ENCODE measurements at places on chromosomes 5 and 9.

DNA sequence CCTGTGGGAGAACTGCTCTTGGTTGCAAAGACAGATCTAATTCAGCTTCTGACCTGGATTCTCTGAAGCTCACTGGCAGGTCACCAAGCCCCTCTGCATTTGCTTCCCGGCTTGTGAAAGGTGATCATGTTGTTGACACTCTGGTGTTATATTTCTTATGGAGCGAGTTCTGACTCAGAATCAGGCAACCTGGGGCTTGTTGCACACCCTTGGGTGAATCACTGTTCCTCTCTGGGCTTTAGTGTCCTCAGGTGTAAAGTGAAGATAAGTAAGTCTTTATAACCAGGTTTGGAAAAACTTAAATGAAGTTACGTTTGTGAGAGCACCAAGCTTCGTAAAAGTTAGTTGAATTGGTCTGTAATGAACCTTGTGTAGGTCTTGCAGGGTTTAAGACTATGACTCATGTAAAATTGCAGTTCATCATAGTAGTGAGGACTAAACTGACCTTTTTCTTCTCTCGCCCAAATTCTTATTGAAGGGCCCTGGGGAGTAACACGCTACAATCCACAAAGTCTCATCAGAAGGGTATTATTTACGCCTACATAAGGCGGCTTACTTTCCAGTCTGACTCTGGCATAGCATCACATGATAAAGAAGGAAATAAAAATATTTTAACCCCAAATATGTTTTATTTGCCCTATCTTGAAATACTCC lies 218.6 kb downstream of the TMEM38B start:
- DNase-seq, result no peak

GRCh38 chr9:96129747-96130146 lies 172.2 kb downstream of the HSD17B3 start:
- no peak for DNase-seq

- DNase-seq, result no peak
Measured at GRCh38 chr5:159402856-159403255, 72.6 kb upstream of the IL12B start.

GRCh38 chr9:9108641-9109040 lies 1309.1 kb upstream of the DMAC1 start:
- DNase-seq, result no peak

DNA sequence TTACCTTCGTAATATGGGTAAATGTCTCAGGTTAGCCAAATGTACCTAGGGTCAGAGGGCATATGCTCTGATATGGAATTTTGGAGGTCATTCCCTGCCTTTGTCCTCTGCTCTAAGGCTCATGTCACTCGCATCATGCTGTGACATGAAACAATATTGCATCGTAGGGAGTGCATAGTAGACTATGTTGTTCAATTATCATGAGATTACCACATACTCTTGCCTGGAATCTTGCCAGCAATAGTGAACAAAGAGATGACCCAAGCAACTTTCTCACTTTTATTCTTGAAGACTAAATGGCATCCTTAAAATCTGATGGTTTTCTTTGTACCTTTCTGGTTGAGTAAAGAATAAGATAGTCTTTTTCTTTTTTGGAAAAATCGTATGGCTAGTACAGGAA lies 27.6 kb downstream of the ZNF462 start:
- DNase-seq, result no peak

- DNase-seq, result no peak
Measured at GRCh38 chr9:20320921-20321320, 301.4 kb downstream of the MLLT3 start.

- DNase-seq, result no peak
Measured at GRCh38 chr5:76755779-76756637, 40.1 kb downstream of the F2R start.

DNA sequence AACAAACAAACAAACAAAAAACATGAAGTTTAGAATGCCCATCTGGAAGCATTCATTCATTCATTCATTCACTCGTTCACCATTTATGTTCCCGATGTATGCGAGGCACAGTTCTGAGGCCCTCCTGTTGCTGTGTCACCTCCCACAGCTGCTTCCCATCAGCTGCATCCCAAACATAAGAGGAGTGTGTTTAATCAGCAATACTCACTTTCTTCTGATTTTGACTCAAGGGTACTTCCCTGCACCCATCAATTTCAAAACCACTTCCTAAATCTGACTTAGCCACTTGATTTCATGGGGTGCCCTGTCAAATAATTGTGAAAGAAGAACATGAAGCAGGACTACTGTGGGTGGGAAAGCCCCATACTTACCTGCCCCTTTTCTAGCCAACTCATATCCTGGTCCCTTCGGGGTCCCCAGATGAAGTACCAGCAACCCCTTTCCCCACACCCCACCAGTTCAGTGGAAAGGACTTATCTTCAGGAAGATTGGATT lies 128.0 kb upstream of the IL12B start:
- no peak for DNase-seq

DNA sequence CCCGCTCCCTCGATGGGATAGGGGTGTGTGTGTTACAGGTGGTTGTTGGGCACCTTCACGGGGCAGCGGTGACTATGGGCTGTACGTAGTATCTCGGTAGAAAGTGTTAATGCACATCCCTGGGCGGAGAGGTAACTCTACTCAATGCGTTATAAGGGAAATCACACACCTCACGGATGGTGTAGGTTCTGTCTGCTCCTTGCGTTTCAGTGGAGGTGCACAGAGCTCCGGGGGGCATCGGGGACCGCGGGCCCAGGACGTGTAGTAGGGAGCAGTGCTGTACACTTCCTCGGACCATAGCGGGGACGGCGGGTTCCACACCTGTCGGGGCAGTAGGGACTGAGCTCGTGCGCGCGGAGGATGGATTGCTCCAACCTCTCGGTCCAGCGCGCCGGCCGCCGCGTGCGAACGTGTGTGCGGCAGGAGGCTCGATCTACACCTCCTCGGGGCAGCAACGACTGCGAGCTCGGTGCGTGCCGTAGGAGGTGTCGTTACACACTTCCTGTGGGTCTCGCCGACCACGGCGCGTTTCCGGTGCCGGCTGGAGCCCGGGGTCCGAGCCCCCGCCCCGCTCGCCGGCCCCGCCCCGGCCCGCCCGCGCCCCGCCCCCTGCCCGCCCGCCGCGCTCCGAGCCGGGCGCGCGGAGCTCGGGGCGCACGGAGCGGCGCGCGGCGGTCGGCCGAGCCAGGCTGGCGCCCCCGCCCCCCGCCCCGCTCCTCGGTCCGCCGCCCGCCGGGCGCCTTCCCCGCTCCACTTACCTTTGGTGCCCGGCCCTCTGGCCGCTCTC lies at the start of gene KIAA1958:
TSS of gene KIAA1958 (plus strand) at position 607 of the 787 bp plus-strand sequence. CDS start 87,254 bp downstream, outside the sequence.
- peak; percentile 53 for DNase-seq

- DNase-seq, result no peak
Measured at GRCh38 chr5:157267761-157268480, 2.0 kb downstream of the CYFIP2 start.

GRCh38 chr9:106449336-106449927 lies 413.5 kb upstream of the ZNF462 start:
- no peak for DNase-seq

- no peak for DNase-seq
Measured at GRCh38 chr5:14229734-14230133, 86.6 kb downstream of the TRIO start.

- DNase-seq, result no peak
Measured at GRCh38 chr5:83654427-83654994, 66.1 kb downstream of the HAPLN1 start.

DNA sequence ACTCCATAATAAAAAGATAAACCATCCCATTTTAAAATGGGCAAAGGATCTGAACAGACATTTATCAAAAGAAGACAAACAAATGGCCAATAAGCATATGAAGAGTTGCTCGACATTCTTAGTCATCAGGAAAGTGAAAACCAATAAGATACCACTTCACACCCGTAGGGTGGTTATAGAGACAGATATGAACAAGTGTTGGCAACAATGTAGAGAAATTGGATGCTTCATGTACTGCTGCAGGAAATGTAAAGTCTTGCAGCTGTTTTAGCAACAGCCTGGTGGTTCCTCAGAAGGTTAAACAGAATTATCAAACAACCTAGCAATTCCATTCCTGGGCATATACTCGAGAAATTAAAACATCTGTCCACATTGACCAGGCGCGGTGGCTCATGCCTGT lies 42.5 kb downstream of the GTF3C4 start:
- DNase-seq, result no peak

GRCh38 chr5:171149333-171149732 lies 159.7 kb upstream of the TLX3 start:
- DNase-seq, result no peak

GRCh38 chr5:82359272-82359671 lies 81.1 kb upstream of the RPS23 start:
- no peak for DNase-seq

DNA sequence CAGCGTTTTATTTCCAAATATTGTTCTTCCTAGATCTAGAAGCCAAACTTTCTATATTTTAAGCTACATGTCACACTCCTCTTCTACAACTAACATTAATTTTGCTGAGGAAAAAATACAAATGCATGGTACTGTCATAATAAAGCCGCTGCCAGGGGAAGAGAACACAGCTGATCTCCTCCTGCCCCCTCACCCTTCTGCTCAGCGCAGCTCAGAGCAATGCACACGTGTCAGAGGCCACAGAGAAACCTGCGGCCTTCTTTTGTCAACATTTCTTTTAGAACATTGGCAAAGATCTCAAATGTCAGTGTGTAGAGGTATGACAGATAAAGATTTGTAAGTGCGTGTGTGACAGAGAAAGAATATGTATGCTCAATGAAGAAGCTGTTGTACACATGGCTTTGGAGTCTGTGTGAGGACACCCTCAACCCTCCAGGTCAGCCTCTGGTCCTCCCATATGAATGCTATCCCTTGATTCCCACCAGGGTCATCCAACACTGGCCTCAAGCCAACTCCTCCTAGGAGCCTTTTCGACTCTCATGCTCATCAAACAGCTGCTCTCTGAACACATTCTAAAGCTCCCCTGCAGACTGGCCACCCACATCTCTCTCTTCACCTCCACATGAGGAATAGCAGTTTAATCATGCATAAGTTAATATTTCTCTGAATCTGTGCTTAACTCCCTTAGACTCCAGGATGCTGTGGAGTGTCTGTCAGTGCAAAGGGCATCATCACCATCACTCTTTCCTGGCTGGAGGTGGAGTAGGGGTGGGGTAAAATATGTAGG lies 40.9 kb downstream of the TAS2R1 start:
- no peak for DNase-seq

DNA sequence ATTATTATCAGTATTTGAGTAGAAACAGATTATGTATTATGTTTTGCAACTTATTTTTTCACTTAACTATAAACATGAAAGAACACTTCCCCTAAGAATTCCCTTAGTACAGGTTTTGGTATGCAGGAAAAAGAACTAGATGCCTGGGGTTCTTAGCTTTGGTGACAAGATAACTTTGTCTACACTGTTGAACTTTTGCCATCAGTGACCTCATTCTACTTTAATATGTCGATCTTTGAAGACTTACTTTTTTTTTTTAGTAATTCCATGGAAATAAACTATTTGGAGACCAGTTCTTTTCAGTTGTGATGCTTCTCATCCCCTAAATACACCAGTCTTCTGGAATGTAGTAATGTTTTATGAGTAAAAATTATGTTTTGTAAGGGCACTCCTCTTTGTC lies 34.3 kb downstream of the ZNF462 start:
- no peak for DNase-seq

DNA sequence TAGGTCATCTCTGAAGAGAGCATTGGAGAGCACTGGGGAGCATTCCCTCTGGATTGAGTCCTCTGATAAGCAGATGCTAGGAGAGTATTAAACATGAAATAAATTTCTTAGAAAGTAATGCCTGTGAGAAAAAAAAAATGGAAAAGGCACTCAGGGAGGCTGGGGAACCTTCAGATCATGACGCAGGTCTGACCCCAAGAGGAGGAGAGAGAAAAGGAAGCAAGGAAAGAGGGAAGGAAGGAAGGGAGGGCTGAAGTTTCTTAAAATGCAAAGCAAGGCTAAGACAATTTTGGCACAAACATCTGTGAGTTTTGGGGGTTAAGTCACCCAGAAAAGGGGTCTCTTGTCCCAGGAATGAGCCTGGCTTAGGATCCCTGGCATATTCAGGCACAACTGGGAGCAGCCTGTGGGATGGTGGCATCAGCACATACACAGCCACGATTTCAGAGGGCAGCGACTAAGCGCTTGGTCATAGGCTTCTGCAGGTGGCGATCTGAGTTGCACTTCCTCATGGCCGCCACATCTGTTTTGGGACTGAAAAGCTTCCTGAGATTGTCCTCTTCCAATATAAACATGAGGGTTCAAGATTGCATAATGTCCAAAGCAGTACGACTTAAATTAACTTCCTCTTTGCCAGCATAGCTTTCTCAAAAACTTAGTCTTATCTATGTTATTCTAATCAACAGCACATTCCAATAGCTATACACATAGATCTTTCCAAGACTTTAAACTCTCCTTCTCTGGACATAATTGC lies 692.7 kb downstream of the DNAH5 start:
- DNase-seq, result no peak

GRCh38 chr9:1101846-1102641 lies 51.9 kb downstream of the DMRT2 start:
- no peak for DNase-seq

- no peak for DNase-seq
Measured at GRCh38 chr5:126364206-126364902, 58.9 kb upstream of the GRAMD2B start.

GRCh38 chr9:129322022-129322621 lies 144.1 kb upstream of the IER5L start:
- DNase-seq, result no peak

- no peak for DNase-seq
Measured at GRCh38 chr9:91239367-91240111, 122.2 kb downstream of the AUH start.

GRCh38 chr5:2920312-2920711 lies 168.8 kb upstream of the IRX2 start:
- DNase-seq, result no peak

DNA sequence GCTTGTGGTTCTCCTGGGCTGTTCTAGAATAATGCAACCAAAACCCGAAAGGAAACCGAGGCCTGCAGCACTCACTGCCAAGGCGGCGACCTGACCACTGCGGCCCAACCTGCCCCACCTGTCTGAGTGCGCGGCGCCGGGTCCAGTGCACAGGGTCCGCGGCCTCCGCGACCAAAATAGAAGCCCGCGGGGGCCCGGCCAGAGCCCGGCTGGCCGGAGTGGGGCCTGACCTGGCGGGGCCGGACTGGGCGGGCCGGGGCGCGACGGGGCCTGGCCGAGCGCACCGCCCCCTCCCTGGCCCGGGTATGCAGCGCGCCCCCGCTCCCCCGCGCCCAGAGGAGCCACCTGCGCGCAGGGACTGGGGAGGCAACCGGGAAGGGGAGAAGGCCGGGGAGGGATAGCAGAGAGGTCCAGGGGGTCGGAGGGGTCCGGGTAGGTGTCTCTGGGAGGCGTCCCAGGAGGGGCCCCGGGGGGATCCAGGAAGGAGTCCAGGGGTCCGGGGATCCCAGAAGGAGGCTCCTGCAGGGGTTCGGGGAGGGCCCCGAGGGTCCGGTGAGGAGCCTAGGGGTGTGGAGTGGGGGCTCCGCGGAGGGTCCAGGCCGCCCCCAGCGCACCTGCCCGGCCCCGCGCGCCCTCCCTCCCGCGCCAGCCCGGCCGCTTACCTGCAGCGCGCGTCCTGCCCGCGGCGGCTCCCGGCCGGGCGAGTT lies 503 bp downstream of the SEMA4D start:
- no peak for DNase-seq

DNA sequence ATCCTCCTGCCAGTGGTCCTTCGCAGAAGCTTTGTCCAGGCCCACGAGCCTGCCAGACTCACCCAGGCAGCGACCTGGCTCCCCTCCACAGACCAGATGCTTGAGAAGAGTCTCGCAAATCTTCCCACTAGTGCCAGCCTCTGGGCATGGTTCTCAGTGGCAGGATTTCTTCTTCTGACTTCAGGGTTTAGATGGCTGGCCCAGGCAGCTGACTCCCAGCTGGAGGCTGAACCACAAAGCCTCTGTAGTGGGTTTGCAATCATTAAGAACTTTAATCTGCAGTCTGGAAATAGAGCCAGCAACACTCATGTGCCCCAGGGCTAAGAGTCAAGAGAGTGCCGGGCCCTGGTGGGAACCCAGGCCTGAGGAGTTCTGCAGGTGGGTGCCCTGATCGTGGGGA lies 90.6 kb upstream of the ICE1 start:
- DNase-seq, result no peak
